Naive B cell (primary cell): ENCODE measurements at places on chromosomes 4 and X.

GRCh38 chr4:183807420-183808096, 97.5 kb upstream of the STOX2 start:
- no peak for DNase-seq

DNA sequence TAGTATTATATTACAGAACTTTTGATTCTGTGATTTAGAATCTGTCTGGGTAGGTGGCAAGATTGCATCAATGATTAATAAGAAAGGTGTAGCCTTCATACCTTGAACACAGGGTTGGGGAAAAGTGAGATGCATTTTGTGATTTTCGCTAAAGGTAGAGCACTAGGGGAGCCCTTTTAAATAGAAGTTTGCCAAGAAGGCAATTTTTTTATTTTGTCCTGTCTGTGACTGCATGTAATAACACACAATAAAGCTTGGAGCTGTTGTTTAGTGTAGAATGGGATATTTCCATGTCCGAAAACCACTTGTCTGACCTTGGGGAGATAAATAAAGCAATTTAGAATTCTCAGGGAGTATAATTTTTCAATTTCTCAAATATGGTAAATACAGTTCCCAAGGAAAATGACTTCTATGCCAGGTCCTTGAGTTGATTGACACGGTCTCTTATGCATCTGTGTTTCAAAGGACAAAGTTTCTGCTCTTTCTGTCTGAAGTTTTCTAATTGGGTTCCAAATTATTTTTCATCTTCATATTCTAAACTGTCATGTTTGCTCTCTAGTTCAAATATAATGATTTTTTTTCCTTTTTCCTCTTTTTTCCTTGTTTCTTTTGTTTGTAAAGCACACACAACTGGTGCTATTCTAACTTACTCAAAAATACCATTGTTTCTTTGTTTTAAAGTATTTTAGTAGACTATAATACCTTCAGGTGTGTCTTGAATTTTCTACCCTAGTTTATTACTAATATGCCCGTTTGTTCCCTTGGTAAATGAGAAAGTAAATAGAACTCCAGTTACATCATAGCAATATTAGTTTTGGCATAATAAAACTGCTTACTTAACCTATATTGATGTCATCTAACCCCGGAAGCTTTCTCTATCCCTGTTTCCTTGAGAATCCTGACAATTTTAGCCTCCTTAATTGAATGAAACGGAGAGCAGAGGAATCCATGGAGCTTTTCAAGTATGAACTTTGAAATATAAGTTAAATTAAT, 87.8 kb upstream of the BMPR1B start:
- DNase-seq, result no peak

DNA sequence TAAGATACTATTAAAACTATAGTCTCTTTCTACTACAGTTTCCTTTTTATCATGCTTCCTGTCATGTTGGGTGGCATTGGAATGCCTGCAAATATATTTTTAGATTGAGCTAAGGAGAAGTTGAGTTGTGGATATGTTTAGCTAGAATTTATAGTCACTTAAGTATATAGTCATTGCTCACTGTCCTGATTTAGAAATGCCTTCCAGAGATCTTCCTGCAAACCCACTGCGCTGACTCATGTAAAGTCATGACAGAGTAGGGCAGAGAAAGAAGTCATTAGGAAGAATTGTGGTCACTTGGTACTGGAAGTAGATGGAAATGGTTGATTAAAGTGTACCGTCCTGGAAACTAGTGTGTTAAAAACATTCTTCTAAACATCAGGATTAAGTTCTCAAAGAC, 490.3 kb upstream of the PABPC4L start:
- no peak for DNase-seq

GRCh38 chrX:18825375-18825774, 117.9 kb downstream of the PPEF1 start:
- no peak for DNase-seq

GRCh38 chrX:49175435-49176274, 4.0 kb downstream of the PLP2 start:
- DNase-seq, result no peak

- DNase-seq, result no peak
Measured at GRCh38 chr4:8050555-8051206, 107.9 kb downstream of the ABLIM2 start.

- DNase-seq, result no peak
Measured at GRCh38 chr4:167114416-167114971, 119.8 kb downstream of the SPOCK3 start.
